ENCODE measurements at places on chromosomes 2 and 18.

GRCh38 chr2:144049137-144049536 is 470.8 kb downstream of the ZEB2 start:
- DNase-seq, result no peak

DNA sequence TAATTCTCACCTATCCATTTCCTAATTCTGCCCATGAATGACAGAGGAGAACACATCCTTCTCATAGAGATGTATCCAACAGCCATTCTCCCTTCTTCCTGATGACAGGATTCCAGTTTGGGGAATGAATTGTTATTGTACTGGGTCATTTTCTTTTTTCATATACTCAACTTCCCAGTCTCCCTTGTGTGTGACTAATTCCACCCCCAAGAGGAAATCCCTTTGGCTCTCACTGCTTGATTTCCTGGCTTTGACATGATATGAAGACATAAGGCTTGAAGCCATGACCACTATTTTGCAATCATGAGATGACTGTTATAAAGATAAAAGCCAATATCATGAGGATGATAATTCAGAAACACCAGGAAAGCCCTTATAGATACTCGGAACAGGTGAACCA is 384.7 kb upstream of the ACVR2A start:
- DNase-seq, result no peak

GRCh38 chr2:241074901-241075540 is 27.1 kb downstream of the MTERF4 start:
- no peak for DNase-seq

DNA sequence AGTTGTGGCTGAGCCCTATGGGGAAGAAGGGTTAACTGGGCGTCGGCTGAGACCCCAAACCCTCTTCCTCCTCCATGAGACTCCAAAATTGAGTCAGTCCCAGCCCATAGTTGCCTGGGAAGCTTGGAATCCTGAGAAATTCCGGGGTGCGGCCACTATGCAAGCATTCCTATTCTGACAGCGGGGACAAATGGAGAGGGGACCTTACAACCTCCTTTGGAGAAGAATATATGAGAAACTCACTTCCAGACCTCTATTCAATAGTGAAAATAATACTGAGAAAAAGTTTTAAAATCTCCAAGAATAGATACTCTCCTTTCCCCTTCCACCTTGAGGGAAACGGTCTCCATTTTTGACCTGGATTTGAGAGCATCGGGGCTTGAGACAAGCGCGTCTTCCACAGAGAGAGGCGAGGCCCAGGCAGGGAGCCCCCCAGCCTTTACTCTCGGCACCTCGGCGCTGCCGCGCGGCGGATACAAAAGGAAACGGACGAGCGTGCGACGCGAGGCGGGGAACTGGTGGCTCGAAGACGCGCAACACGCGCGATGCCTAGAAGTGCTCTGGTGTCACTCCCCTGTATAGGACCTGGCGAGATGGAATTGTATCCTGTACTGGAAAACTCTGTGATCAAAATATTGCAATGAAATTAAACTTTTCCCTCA is 11.1 kb downstream of the NR4A2 start:
- no peak for DNase-seq

GRCh38 chr2:72765997-72766609 is 59.7 kb downstream of the EXOC6B start:
- no peak for DNase-seq

GRCh38 chr2:75545387-75545786 is 15.4 kb downstream of the EVA1A start:
- no peak for DNase-seq

- DNase-seq, result no peak
These were observed 255.6 kb downstream of the RDH14 start for GRCh38 chr2:18304849-18305248.

DNA sequence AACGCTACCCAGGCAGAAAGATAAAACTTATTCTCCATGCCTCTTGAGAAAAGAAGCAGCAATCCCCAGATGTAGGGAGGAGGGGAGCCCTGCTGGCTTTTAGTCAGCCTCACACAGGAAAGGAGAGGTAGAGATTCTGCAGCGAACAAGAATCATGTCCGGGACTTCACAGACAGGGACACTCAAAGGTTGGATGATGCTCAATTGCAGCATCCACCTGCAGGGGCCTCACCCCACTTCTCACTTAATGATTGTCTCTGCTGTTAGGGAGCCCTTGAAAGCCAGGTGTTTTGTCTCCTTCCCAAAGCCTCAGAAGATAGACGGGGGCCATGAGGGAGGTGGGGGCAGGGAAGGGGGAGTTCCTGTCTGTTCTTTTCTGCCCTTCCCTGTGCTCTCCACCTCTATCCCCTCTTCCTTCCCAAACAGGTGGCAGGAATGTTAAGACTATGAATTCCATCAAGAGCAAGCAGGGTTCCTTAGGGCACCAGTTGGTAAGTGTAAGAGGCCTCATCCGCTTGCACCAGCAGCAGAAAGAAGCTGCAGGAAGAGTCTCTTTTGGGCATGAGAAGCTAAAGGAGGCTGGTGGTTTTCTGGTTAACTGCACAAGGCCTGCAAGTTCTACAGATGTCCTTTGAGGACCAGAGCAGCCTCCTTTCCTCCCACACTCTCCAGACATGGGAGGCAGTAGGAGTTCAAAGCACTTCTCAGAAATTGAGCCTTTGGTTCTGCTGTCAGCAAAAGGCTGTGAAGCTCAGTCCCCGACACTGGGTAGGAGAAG is 154.7 kb upstream of the TNP1 start:
- DNase-seq, result no peak

DNA sequence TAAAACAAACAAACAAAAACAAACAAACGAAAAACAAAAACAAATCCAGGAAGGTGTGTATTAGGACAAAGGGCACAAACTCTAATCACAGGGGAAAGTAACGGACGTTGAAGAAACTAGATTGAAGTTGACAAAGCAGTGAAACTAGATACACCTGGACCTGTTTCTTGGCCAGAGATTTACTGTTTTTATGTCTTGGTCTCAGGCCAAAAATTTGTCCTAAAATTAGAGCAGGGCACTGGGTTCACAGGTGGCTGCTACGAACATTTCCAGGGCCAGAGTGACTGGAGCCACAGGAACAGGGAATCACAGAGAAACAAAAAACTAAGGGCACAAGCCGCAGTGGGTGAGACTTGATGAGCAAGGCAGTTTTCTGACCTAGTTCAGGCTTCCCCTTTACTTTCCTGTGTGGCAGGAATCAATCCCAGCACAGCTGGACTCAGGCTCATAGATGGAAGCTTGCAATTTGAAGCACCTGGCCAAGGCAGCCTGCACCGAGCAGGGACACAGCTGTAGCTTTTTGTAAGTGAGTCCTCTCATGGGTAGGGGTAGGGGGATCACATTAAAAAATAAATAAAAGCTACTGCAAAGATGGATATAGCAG is 329.4 kb downstream of the DLGAP1 start:
- no peak for DNase-seq

GRCh38 chr2:120303177-120303576 is 42.8 kb upstream of the INHBB start:
- DNase-seq, result no peak

- no peak for DNase-seq
These were observed 333.3 kb downstream of the PLCL1 start for GRCh38 chr2:198137733-198138132.

DNA sequence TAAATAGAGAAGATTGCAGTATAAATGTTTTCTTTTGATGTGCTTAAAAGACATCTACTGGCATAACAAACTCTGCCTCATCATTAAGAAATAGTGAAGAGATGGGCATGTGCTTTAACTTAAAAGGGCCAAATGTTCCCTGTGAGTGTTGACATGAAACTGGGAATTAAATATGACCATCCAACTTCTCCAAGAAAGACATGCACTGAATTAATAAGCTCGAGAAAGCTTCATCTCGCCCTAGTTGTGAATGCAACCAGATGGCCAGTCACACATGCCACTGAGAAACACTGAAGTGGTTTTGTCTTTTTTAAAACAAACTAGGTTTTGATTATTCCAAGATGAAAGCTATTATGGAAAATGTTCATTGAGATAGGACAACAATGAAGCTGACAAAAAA is 479.2 kb downstream of the RIT2 start:
- DNase-seq, result no peak

Data from stimulated activated CD8-positive, alpha-beta memory T cell treated with anti-CD3 and anti-CD28 coated beads, Interleukin-15, amount 100 ng/mL, for 24 hours (primary cell).